ENCODE measurements at places on chromosomes 7 and 10. TPM values are rescaled to one million over a fixed set of nuclear protein-coding genes. Genes with fewer than 3 reads are reported as not detected.
A peak's percentile ranks its signal among the peaks of the same experiment; 100 is the strongest.

- no peaks in the 10 kb centered on the region for H3K27me3 ChIP-seq
- no peak overlapping the region for H3K4me3 ChIP-seq
- H3K4me1 ChIP-seq: peaks cover 21% of the 10 kb centered on the region
- H3K36me3 ChIP-seq: no peaks in the 10 kb centered on the region
These were observed 64.6 kb upstream of the CREB5 start for GRCh38 chr7:28347475-28348318.

GRCh38 chr7:142357953-142358520 is 100.2 kb upstream of the PRSS58 start:
- H3K4me1 ChIP-seq: no peaks in the 10 kb centered on the region
- DNase-seq: no peak
- H3K4me3 ChIP-seq: no peak overlapping the region
- no peak overlapping the region for H3K27ac ChIP-seq

ADGRA1 gene
- total RNA-seq: 0.28 TPM

GRCh38 chr10:59829601-59830000 is 76.3 kb upstream of the MRLN start:
- H3K4me3 ChIP-seq: no peak overlapping the region
- H3K27ac ChIP-seq: no peak overlapping the region
- H3K27me3 ChIP-seq: no peaks in the 10 kb centered on the region
- DNase-seq: no peak
- no peaks in the 10 kb centered on the region for H3K4me1 ChIP-seq

DNA sequence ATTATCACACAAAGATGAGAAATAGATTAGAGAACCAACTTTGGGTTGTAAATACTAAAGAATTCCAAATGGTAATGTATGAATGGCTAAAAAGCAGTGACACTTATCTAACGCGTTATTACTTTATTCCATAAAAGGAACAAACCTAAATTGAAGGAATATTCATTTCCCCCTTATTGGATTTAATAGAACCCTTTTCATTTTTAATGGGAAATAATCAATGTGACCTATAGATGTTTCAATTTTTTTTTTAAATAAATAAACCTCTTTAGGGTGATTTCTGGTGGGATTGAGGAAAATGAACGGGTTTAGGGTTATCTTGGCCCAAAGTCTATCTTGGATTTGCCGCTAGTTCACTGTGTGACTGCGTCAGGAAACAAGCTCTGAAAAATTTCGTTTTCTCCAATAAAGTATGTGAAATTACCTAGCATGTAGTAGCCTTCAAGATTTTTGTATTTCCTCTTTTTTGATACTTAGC is 1.9 kb upstream of the ACBD5 start:
- H3K27ac ChIP-seq: peak overlapping the region; percentile 95
- H3K27me3 ChIP-seq: no peaks in the 10 kb centered on the region
- H3K4me3 ChIP-seq: peak overlapping the region; percentile 87
- DNase-seq: no peak

TAS2R39 gene
- total RNA-seq: not detected

- no peaks in the 10 kb centered on the region for H3K36me3 ChIP-seq
- no peaks in the 10 kb centered on the region for H3K4me1 ChIP-seq
- H3K27me3 ChIP-seq: no peaks in the 10 kb centered on the region
- DNase-seq: peak; percentile 41
- no peak overlapping the region for H3K27ac ChIP-seq
- no peak overlapping the region for H3K4me3 ChIP-seq
These were observed 58.2 kb downstream of the TMEM270 start for GRCh38 chr7:73918926-73919693.

UNCX gene
- total RNA-seq: not detected

DNA sequence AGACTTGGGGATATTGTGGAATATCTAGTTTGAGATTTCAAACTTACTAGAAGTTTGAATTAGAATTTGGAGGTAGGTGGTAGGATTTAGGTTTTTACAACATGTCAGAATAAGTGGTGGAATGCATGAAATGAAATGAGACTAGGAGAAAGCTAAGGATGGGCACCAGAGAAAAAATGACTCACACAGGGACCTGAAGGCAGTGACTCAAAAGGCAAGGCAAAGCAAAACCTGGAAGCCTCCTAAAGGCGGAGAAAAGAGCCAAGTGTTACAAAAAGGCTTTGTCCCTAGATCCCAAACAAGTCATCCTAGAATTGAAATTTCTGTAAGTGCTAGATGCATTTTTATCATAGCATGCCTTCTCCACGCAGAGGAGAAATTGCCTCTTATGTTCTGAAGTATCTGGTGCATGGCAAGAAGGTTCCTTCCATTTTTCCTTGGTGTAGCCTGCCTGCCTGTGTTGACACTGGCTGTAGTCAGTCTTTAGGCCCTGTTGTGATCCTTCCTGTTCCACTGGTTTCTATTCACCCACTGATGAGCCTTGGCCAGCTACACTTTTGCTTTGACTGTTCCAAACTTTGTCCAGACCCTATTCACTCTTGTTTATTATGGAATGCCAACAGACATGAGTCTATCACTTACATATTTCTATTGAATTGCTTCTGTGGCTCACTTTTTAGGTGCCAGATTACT is 109.3 kb downstream of the ETV1 start:
- H3K27ac ChIP-seq: no peak overlapping the region
- H3K4me1 ChIP-seq: no peaks in the 10 kb centered on the region
- no peak for DNase-seq

R3HCC1L gene
- 14.4 TPM for total RNA-seq

NMT2 gene
- 20.6 TPM for total RNA-seq

DNA sequence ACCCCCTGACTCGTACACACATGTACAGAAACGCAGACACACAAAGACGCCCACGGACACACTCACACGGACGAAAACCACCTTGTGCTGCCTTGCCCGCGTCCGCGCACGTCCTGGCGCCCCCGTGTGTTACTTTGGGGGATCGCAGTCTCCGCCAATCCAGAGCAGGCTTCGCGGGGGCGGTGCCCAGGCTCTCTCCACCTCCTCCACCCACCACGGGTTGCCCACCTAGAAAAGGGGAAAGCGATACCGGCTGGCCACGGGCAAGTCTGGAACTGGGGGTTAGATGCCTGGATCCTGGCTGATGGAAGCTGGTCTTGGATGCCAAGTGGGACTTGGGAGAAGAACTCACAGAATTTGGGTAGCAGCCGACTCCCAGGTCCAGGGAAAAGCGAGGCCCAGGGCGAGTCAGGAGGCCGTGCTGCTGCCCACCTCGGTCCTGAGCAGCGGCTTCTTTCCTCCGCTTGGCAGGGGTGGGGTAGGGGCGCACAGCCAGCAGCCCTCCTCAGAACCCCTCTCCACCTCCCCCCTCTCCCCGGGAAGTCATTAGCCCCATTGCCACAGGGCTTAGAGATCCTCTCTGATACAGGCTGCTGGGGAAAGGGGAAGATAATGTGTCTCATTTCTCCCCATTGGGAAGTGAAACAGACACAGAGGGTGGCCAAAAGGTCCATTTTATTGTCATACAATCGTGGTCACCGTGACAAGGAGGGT is 4.6 kb upstream of the VGF start:
- H3K27ac ChIP-seq: no peak overlapping the region
- no peak overlapping the region for H3K4me3 ChIP-seq
- no peak for DNase-seq
- H3K27me3 ChIP-seq: peaks cover 77% of the 10 kb centered on the region
- H3K36me3 ChIP-seq: no peaks in the 10 kb centered on the region
- peaks cover 38% of the 10 kb centered on the region for H3K4me1 ChIP-seq

SPDYE8 gene
- total RNA-seq: not detected

MEST gene
- total RNA-seq: 6.4 TPM

DNA sequence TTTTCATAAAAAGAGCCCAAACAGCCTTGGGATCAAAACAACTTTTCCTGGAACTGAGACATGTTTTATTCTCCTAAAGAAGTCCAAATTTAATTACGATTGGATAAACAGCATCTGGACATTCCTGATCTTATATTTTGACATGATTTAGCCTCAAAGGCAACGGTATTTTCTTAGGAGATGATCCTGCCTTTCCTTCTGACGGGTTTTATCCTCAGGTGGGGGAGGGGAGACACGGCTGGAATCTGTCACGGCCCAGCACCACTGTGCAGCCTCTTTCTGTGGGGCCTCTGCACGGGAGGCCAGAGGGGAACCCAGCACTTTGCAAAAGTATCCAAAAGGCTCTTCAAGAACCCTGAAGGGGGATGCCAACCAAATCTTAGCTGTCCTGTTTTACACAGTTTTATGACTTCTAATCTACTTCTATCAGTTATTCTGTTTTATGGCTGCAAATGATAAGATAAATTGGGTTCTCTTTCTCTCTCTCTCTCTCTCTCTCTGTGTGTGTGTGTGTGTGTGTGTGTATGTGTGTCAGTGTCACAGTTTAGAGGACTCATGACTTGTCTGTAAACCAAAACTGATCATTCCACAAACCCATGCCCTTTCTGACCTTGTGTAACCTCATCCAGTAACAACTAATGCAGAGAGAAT is 321.1 kb upstream of the NPVF start:
- DNase-seq: no peak
- no peaks in the 10 kb centered on the region for H3K36me3 ChIP-seq
- H3K27me3 ChIP-seq: no peaks in the 10 kb centered on the region
- no peaks in the 10 kb centered on the region for H3K4me1 ChIP-seq
- no peak overlapping the region for H3K4me3 ChIP-seq
- H3K27ac ChIP-seq: no peak overlapping the region

DNA sequence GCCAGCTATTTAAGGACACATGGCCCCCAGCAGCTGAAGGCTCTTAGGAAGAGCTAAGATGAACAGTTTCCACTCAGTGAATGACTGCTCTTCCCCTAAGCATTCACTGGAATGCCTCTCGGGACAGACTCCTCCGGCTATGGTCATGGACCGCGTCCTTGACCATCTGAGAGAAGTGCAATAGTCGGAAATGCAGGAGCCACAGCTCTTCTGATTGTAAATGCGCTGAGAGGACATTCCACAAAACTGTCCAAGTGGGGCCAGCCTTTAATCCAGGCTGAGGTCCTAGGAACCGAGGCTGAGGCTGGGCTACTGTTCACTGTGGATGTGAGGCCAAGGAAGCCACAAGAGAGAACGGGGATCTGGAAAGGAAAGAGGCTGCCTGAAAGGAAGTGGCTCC is 162.0 kb upstream of the TMEM72 start:
- DNase-seq: no peak
- no peak overlapping the region for H3K27ac ChIP-seq
- H3K4me3 ChIP-seq: no peak overlapping the region
- H3K36me3 ChIP-seq: no peaks in the 10 kb centered on the region
